ENCODE measurements at places on chromosomes 7 and 10. TPM values are rescaled to one million over a fixed set of nuclear protein-coding genes. Genes with fewer than 3 reads are reported as not detected.

DNA sequence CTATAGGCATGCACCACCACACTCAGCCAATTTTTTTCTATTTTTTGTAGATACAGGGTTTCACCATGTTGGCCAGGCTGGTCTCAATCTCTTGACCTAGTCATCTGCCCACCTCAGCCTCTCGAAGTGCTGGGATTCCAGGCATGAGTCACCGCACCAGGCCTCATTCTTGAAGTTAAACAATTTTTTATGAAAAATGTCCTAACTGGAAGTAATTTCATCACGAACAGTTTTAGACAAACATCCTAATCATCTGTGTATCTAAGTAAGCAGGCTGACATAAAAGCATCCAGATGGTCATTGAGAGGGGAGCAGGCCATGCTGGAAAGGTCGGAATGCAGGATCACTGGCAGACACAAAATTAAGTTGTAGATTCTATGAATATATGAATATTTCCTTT is 269.1 kb downstream of the ZMYND11 start:
- H3K4me3 ChIP-seq, result no peak overlapping the region
- no peak for DNase-seq
- H3K27ac ChIP-seq, result no peak overlapping the region
- no peaks in the 10 kb centered on the region for H3K4me1 ChIP-seq

- H3K4me3 ChIP-seq, result no peak overlapping the region
- no peak for DNase-seq
- H3K27ac ChIP-seq, result no peak overlapping the region
- H3K4me1 ChIP-seq, result no peaks in the 10 kb centered on the region
- H3K36me3 ChIP-seq, result peaks cover 35% of the 10 kb centered on the region
- H3K27me3 ChIP-seq, result peaks cover 9% of the 10 kb centered on the region
These were observed 60.7 kb downstream of the ZNF92 start for GRCh38 chr7:65434307-65434706.

DNA sequence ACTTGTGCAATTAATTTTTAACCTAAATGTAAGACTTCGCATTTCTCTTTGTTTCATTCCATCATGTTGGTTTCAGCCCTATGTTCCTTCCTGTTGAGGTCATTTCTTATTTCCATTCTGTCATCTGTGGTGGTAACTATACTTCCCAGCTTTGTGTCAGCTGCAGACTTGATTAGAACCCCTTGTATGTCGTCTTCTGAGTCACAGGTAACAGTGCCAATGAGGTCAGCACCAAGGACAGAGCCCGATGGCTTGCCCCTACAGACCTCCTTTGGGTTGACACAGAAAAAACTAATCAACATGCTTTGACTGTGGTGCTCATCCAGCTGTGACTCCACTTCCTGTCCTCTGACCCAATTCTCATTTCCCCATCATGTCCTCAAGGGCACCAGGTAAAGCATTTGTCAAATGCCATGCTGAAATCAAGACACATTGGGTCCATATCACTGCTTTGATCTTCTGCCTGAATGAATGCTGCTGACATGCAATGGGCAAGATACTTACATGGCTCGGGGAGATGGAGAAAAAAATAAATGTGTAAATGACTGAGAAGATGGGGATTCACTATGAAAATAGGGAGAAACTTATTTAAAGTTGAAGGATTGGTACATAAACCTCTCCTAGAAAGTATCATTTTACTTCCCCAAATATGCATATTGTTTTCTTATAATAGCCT is 25.6 kb upstream of the CRTAC1 start:
- peaks cover 6% of the 10 kb centered on the region for H3K4me1 ChIP-seq
- H3K4me3 ChIP-seq, result no peak overlapping the region
- peak; percentile 74 for DNase-seq
- no peak overlapping the region for H3K27ac ChIP-seq
- no peaks in the 10 kb centered on the region for H3K36me3 ChIP-seq

GRCh38 chr10:11677480-11677879 is 64.7 kb upstream of the ECHDC3 start:
- H3K27ac ChIP-seq, result no peak overlapping the region
- no peak for DNase-seq
- no peaks in the 10 kb centered on the region for H3K36me3 ChIP-seq
- no peaks in the 10 kb centered on the region for H3K4me1 ChIP-seq
- H3K4me3 ChIP-seq, result no peak overlapping the region

- DNase-seq, result no peak
- no peaks in the 10 kb centered on the region for H3K27me3 ChIP-seq
- H3K27ac ChIP-seq, result no peak overlapping the region
- H3K4me3 ChIP-seq, result no peak overlapping the region
- peaks cover under 1% of the 10 kb centered on the region for H3K4me1 ChIP-seq
- peaks cover 17% of the 10 kb centered on the region for H3K36me3 ChIP-seq
These were observed 3.9 kb upstream of the MIOS start for GRCh38 chr7:7562736-7563135.

GRCh38 chr10:118956802-118957442 is 72.6 kb upstream of the NANOS1 start:
- H3K27ac ChIP-seq, result no peak overlapping the region
- DNase-seq, result no peak
- H3K27me3 ChIP-seq, result no peaks in the 10 kb centered on the region
- H3K36me3 ChIP-seq, result no peaks in the 10 kb centered on the region

DNA sequence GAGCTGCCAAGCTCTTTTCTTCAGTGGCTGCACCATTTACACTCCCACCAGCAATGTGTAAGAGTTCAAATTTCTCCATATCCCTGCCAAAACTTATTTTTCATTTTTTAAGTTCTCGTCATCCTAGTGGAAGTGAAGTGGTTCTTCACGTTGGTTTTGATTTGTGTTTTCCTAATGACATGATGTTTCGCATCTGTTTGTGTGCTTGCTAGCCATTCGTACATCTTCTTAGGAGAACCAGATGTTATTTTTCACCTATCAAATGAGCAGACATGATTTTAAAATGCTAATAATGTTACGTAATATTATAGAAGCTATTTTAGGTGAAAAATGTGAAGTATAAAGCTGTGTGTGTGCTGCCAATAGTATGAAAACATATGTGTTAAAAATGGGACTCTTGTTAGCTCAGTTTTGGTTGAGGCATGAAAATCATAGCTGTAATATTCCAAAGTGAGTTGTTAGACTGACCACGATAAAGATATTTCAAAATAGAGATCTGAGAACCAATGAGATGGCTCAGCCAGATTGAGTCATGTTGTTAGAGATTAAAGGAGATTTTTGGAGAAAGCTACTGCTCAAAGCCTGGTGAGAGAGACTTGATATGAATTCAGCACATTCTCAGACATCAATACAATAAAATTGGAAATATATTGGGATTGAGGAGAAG is 25.9 kb upstream of the GALNT11 start:
- H3K36me3 ChIP-seq, result no peaks in the 10 kb centered on the region
- H3K4me3 ChIP-seq, result no peak overlapping the region
- H3K4me1 ChIP-seq, result peaks cover 4% of the 10 kb centered on the region
- no peak overlapping the region for H3K27ac ChIP-seq

DNA sequence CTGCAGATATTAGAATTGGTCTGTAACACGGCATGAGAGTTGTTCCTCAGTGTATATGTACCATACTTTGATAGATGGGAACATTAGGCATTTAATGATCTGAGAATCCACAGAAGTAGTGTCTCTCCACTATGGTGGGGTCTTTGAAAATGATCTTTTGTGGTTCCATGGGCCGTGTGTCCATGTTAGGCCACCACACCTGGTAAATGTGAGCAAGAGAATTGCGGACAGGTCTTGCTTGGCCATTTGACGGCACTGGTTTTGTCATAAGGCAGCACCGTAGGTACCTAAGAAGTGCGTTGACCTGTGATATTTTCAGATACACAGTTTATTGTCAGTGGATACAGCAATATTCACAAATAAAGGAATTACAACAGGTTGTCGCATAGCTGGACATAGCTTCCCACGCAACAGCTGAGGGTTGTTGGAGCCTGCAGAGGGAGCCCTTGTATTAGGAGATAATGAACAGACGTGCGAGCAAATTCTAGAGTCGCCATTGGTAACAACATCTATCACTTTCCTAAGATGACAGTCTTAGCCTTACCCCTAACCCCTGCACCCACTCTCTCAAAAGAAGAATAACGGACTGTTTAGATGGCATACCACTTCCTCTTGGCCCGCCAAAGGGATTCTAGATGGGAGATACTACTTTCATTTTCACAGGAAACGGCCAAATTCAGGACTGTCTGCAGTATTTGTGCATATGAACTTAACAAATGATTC is 111.4 kb downstream of the COL28A1 start:
- H3K4me3 ChIP-seq, result no peak overlapping the region
- H3K27me3 ChIP-seq, result no peaks in the 10 kb centered on the region
- H3K4me1 ChIP-seq, result peaks cover 9% of the 10 kb centered on the region
- DNase-seq, result peak; percentile 60
- H3K36me3 ChIP-seq, result no peaks in the 10 kb centered on the region

- peaks cover 14% of the 10 kb centered on the region for H3K36me3 ChIP-seq
These were observed 376.0 kb downstream of the GALNT17 start for GRCh38 chr7:71507680-71508602.

GRCh38 chr7:74483402-74484336 is 30.0 kb downstream of the GTF2IRD1 start:
- DNase-seq, result no peak
- no peak overlapping the region for H3K4me3 ChIP-seq
- peaks cover 24% of the 10 kb centered on the region for H3K4me1 ChIP-seq
- no peaks in the 10 kb centered on the region for H3K36me3 ChIP-seq

- H3K4me1 ChIP-seq, result peaks cover 3% of the 10 kb centered on the region
- no peak overlapping the region for H3K27ac ChIP-seq
- H3K4me3 ChIP-seq, result no peak overlapping the region
- no peak for DNase-seq
These were observed 70.4 kb downstream of the SLC35B4 start for GRCh38 chr7:134246347-134246746.

DNA sequence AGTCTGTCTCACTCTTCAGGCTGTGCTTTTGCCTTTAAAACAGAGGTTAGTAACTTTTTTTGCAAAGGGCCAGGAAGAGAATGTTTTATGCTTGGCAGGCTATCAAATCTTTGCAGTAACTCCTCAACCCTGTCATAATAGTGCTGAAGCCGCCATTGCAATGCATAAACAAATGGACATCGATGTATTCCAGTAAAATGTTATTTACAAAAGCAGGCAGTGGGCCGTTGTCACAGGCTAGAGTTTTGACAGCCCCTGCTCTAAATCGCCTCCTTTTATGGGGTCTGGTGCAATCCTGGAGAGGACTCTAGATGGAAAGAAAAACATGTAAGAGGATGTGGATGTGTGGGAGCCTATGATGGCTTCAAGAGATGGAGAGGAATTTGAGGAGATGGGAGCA is 568.3 kb downstream of the TYW1 start:
- H3K4me3 ChIP-seq, result no peak overlapping the region
- H3K4me1 ChIP-seq, result no peaks in the 10 kb centered on the region
- no peak for DNase-seq
- H3K36me3 ChIP-seq, result no peaks in the 10 kb centered on the region
- no peaks in the 10 kb centered on the region for H3K27me3 ChIP-seq

DNA sequence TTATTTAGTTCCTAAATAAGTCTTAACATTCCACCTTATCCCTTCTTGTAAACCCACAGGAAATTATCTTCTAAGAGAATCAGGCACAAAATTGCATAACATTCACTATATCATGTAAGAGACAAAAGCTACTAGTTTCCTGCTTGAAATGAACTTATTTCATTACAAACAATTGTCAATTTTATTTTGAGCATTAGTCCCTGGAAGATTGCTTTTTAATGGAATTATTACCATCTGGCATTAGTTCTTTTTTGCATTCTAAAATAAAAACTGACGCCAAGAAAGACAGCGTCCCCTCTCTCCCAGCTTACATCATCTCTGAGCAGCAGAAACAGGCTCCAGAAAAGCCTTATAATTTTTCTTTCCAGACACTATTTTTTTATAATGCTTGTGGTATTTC is 121.8 kb downstream of the NOC3L start:
- H3K27ac ChIP-seq, result no peak overlapping the region
- H3K4me1 ChIP-seq, result no peaks in the 10 kb centered on the region
- H3K36me3 ChIP-seq, result no peaks in the 10 kb centered on the region
- H3K27me3 ChIP-seq, result no peaks in the 10 kb centered on the region

GRCh38 chr10:43901302-43901701 is 252.6 kb upstream of the ZNF32 start:
- no peak for DNase-seq
- no peaks in the 10 kb centered on the region for H3K36me3 ChIP-seq
- no peak overlapping the region for H3K27ac ChIP-seq
- H3K4me1 ChIP-seq, result peaks cover 3% of the 10 kb centered on the region
- no peaks in the 10 kb centered on the region for H3K27me3 ChIP-seq

DNA sequence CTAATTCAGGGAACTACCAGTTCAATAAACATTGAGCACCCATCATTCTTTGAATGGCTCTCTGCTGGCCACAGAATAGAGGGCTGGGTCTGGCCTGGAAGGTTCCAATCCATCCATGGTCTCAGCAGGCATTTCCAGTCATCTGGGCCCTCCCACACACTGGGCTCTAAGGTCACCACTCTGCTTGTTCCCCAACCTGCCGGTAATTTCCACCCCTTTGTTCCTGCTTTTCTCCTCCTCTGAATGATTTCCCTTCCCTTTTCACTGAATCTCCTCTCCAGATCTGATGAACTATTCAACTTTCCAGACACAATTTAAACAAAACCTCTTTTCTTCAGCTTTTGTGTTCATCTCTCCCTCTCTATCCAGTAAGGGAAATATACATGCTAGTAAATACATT is 2.6 kb downstream of the BZW2 start:
- no peak for DNase-seq
- peak overlapping the region; percentile 21 for H3K27ac ChIP-seq
- H3K36me3 ChIP-seq, result no peaks in the 10 kb centered on the region
- peaks cover 3% of the 10 kb centered on the region for H3K27me3 ChIP-seq
- H3K4me3 ChIP-seq, result peak overlapping the region; percentile 99

DNA sequence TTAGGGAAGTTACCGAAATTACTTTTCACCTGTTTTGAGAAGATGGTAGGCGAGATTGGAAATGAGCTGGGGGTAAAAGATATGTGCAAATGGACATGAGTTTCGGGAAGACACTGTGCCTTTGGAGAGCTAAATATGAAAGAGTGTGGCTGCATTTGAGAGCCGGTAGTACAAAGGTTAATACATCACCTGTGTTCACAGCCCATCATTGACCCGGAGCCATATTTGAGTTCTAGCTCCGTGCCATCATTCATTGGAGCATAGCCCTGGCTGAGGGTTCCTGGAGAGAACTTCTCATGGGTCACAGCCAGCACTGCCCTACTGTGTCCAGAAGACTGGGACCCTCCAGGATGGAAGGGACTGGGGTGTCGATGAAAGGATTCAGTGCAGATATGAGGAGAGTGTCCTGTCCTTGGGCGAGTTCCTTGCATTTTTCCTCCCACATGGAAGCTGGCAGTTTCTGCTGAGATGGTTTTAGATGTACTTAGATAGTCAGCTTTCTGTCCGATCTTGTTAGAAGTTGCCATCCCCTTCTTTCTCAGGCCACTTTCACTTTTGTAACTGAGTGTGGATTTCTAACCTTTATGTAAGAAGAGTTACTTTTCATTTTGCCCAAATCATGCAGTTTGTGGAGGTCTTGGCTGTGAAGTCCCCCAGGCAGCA is 138.8 kb downstream of the JCAD start:
- no peak overlapping the region for H3K27ac ChIP-seq
- no peak overlapping the region for H3K4me3 ChIP-seq
- no peaks in the 10 kb centered on the region for H3K36me3 ChIP-seq
- H3K4me1 ChIP-seq, result peaks cover 15% of the 10 kb centered on the region

GRCh38 chr7:19202599-19202998 is 57.4 kb upstream of the FERD3L start:
- no peak for DNase-seq
- no peaks in the 10 kb centered on the region for H3K36me3 ChIP-seq
- H3K4me1 ChIP-seq, result no peaks in the 10 kb centered on the region
- H3K27me3 ChIP-seq, result peaks cover under 1% of the 10 kb centered on the region

IQUB gene
- total RNA-seq, result 0.71 TPM

ZNF467 gene
- 0.73 TPM for total RNA-seq

TBX20 gene
- 0.37 TPM for total RNA-seq

LIPF gene
- not detected for total RNA-seq
